NAMALWA (cell line): ENCODE measurements at places on chromosomes 4 and X.

GRCh38 chr4:175776217-175776616 is 35.8 kb downstream of the GPM6A start:
- DNase-seq, result no peak

- DNase-seq, result no peak
Observed at GRCh38 chr4:152094970-152095700, 334.3 kb upstream of the GATB start.

GRCh38 chr4:146165840-146166239 is 9.7 kb upstream of the LSM6 start:
- DNase-seq, result no peak

- DNase-seq, result no peak
Observed at GRCh38 chrX:10045327-10046000, 78.3 kb downstream of the CLDN34 start.

DNA sequence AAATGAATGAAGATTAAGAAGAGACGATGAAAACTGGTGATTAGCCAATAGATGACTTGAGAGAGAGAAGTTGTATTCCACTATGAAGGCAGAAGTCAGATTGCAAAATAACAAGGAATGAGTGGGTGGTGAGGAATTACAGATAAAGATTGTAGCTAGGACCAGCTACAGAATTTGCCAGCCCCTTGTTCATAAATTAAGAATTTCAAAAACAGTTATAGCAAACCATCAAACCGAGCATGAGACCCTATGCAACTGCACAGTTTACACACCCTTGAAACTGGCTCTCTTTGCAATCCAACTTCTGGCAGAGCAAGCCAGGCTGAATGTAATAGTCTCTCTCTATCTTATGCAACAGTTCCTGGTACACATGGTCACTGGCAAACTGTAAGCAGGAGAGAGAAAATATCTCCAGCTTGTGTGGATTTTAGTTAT is 35.2 kb downstream of the STAP1 start:
- no peak for DNase-seq

DNA sequence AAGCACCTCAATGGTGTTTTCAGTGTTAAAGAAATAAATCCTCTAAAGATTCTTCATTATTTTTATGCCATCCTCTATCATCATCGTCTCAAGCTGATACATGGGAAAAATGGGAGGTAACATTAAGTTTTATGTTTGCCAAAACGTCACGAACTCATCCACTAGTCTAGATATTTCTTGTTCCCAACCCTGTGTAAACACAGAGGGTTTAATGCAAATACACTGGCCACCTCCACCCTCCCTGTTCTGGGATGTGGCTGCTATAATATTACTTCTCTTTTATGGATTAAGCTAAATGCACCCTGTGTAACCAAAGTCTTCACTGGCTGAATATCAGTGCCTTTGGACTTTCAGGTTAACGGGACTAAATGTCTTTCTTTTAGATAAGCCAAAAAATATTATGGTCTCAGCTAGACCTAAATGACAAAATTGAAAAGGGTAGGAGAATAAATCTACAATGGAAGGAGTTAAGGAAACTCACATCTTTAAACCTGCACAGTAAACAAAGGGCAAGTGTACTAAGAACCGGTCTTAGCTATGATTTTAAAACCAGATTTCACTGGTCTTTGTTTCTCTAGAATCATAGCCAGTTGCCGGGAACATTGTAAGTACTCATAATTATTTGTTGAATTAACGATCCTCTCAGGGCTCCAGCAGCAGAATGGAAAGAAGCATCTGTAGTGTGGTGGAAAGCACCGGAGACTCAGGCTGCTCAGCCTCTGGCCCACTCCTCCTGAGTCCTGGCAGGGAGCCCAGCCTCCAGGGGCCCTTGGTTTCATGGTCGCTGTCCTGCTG is 103.5 kb upstream of the NOCT start:
- no peak for DNase-seq

- no peak for DNase-seq
Observed at GRCh38 chr4:156556336-156556735, 415.3 kb downstream of the PDGFC start.

DNA sequence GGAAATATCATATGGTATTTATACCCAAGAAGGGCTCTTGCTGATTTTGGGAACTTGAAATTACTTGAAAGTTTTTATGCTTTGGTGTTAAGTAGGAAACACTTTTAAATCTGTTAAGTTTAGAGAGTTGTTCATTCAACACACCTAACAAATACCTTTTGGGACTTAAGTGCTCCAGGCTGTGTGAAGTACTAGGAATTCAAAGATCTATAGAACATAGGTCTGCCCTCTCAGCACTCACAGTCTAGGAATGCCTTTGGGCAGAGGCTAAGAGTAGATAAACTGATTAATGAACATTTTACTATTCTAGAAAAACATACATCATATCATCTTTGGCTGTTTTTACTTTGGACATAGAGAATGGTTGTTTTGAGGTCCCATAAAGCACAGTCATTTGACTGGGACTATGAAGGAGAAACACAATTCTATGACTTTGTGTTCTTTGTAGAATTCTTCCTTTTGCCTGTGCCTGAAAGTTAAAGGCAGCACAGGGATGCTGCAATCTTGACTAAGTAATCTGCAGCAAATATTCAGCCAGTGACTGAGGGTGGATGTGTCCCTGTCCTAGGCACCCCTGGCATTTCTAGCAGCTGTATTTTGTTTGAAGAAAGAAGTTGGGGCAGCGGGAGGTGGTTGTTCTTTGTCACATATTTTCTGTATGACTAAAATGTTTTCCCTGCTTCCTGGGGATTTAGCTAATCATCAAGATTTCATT is 8.3 kb downstream of the BMP3 start:
- DNase-seq, result peak; percentile 25

GRCh38 chrX:9676738-9677097 is 88.9 kb downstream of the GPR143 start:
- DNase-seq, result no peak

DNA sequence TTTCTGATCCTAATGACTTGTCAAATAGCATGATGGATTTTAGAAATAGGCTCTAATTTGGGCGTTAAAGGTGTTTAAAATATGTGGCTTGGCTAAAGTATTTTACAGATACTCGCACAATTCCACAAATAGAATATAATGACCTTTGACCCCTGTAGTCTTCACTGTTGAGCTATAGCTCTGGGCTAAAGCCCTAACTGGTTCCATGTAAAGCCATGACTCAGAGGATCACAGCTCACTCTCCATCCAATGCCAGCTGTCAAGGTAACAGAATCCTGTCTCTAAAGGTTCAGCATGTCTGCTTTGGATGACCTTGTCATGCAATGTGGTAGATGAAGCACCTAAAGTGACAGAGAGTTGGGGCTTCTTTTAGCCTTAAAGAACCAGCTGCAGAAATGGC is 42.5 kb downstream of the TLR10 start:
- DNase-seq, result no peak

DNA sequence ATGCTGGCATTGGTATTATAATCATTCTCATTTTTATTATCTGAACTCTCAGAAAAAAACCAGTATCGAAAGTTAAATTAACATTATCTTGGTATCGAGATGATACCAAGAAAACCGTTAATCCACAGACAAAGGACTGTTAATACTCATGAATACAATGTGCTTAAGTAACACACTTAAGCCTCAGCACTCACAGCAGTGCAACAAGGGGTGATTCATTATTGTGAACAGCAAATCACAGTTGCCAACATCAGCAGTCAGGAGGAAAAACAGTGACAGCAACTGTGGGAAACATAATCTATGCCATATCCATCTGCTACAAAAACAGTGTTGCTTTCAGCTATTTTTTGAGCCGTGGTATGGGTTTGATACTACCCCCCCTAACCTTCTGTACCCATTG is 210.9 kb upstream of the ATOH1 start:
- no peak for DNase-seq

DNA sequence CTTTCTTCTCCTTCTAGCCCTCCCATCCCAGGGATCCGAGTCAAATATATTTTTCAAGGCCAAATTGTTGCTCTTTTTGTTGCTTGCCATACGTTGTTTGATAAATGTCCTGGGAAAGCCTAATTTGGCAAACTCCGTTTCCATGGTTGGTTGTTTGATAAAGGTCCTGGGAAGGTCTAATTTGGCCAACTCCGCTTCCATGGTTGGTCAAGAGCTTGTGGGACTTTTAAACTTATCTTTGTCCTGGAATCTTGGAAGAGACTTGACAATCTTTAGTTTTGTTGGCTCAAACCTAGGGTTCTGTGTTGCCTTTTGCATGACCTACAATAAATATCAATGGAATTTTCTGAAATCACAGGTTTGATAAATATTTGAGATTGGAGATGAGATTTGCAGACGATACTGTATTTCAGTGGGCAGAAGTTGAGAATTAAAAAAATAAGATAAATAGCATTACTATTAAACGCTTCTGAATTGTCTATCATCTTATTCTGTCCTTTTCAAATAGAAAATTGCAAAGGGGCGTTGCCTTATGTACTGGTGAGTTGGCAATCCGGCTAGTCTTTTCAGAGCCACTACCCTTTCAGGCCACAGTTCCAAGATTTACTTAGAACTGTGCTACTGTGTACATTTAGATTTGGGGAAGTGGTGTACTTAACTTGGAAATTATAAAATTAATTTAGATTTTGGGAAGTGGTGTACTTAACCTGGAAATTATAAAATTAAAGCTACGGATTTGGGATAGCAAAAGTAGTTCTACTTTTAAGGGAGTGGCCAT is 804 bp downstream of the OSTC start:
- DNase-seq, result peak; percentile 62

DNA sequence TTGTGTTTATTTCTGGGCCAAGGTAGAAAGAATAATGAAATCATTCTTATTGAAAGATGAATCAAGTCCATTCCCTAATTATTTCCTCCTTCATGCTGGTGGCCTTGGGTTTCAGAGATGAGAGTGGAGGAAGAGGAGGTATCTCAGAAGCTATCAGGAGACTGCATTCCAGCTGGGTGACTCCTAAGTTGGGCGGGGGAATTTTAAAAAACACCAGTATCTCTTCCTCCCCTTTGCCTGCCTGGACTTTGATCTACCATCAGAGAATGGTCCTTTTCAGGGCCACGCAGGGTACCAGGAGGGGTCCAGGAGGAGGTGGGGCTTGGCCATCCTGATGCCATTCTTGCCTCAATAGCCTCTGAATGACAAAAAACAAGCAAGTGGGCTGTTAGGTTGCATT is 104.4 kb downstream of the ASMT start:
- DNase-seq, result no peak

DNA sequence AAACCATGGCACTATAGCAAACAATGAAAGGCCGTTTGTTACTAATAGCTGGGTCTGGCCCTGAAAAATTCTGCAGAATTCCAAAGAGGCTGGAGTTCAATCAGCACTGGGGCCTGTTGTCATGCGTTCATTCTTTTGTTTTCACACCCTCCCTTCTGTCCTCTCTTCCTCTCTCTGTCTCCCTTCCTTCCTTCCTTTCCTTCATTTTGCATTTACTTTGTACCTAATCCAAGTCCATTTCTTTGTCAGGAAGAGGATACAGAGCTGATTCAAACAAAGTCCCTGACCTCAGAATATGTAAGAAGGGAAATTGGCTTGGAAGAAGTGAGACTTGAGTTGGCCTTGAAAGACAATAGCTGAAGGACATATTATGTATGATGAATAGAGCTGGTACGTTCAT is 119.6 kb upstream of the LDB2 start:
- DNase-seq, result no peak

- DNase-seq, result no peak
Observed at GRCh38 chr4:6834867-6835266, 52.3 kb downstream of the KIAA0232 start.
